OCI-LY7 (cell line): ENCODE measurements at places on chromosomes 7 and 10.

DNA sequence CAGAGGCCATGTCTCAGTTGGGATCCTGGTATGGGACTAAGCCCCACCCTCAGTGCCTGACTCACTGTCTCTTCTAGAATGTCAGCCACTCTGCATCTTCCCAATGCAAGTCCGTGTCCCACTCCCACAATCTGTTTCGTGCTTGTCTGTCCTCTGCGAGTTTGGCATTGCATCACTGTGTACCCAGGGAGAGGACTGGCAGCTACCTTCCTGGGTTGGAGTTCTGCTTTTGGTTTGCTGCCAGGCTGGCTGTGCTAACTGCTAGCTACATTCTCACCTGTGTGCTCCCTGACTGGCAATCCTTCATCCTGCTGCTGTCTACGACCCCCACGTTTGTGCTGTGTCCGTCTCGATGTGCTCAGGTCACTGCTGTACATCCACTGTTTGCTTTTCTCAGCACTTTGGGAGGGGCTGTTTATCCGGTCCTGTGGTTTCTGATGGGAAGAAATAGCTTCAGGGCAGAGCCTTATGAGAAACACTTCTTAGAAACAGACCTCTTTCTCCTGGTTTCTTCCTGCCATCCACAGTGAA, 56.0 kb upstream of the GLI3 start:
- DNase-seq: no peak

DNA sequence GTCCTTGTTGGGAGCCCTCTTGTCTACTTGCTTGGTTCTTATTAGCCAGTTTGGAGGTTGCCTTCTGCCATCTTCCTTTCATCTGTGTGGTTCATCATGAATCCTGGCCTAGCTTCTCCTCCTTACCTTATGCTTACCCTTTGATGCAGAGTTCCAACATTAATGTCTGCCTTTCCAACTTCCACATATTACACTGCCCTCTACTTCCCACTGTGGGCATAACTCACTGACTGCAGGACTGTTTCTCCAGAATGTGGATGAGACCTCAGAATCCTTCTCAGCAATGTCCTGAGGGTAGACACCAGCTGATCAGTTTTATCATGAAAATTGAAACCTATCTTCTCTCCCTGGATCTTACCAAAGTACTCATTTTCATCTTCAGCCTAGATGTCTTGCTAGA, 491.0 kb downstream of the LRMDA start:
- no peak for DNase-seq

DNA sequence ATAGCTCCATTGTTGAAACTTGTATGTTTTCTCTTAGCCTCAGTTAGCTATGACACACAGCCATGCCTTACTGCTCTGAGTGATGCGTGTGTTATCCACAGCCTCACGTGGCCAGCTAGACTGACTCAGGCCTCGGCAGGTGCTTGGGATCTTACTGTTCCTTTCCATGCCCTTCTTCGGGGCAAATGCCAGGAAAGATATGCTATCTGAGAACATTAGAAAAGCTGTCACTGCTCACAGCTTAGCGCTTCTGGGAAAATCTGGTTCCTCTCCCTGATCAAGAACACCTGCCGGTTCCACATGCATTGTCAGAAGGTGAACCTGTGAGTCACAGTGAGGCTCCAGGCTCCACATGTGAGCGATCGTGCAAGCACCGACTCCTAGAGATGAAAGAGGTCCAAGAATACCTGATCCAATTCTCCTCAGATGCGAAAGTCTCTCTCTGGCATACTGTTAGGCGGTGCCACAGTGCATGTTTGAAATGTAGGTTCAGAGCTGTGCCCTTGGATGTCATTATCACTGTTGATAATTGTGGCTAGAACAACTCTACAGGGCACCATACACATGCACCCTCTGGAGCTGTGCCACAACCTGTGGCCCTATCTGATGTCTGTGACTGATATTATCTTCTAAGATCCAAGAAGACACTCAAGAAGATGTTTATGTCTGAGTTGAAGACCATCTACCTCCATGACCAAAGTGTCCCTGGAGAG, 247.8 kb upstream of the IGFBP3 start:
- no peak for DNase-seq

DNA sequence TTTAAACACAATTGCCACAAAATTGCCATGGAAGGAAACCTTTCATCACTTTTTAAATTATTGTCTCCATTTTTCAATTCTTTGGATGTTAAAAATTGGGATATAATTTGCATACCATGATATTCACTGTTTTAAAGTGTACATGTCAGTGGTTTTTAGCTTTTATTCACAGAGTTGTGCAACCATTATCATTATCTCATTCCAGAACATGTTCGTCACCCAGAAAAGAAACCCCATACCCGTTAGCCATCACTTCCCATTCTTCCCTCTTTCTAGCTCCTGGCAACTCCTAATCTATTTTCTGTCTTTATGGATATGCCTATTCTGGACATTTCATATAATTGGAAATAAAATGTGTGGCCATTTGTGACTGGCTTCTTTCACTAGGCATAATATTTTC, 260.3 kb upstream of the FERD3L start:
- DNase-seq: no peak

DNA sequence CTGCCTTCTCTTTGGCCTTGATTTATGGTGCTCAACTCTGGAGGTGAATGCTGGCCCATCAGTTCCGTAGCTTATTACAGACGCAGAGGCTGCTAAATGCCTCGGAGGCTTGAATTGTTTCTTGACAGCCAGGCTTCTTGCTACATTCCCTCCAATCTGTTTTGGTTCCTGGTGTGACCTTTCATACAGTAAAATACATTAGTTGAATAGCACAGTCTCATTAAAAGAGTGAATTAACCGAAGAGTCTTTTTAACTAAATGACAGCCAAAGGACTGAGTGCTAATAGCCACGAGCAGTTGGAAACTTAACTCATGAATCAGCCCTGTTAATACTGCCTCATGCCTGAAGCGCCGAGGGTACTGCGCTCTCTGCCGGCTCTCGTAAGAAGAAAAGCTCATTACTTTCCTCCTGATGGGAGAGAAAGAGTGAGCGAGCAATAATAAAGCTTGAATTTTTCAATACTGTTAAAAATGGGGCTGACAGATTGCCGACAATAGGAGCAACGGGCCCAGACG, 236.4 kb upstream of the GPR26 start:
- no peak for DNase-seq

- no peak for DNase-seq
Measured at GRCh38 chr7:92794391-92794790, 42.0 kb downstream of the CDK6 start.

DNA sequence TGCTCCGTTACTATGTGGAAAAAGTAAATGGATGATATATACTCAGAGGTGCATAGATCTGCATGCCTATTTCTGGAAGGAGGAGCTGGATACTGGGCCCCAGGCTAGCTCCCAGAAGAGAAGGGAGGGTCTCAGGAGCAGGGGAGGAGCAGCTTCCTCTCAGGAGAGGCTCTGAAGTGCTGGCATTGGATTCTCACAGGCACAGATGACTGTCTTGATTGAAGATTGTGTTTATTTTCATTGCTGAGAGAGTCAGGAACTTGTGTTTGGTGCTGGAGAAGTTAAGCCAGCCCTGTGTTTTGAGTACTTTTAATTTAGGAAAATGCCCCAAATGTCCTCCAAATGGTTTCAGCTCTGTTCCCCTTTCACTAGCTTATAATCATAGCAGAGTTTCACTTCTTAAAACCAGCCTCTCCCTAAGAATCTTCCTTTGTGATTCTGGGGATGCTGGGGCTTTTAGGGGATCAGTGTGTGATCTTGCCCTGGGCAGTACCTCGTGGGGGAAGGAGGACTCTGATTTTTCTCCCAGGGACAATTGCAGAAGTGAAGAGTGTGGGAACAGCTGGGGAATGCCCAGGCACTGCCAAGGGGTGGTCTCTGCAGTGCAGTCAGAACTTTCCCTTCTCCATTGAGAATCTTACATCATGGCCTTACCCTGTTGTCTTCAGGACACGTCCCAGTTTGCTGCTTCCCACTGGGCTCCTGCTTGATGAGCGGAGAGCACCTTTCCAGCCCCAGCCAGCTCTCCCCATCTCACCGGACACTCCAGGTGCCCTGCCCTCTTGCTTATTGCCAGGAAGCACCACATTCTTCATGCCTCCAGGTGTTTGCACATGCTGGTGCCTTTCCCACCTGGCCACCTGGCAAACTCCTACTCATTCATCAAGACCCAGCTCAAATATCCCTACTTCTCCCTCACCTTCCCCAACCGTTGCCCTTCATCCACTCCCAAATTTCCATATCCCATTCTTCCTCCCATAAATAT, 102.8 kb downstream of the ARHGAP22 start:
- no peak for DNase-seq

- no peak for DNase-seq
Measured at GRCh38 chr7:133265821-133266220, 12.9 kb downstream of the EXOC4 start.
